ENCODE measurements at places on chromosomes 7 and 10. TPM values are rescaled to one million over a fixed set of nuclear protein-coding genes. Genes with fewer than 3 reads are reported as not detected.

DNA sequence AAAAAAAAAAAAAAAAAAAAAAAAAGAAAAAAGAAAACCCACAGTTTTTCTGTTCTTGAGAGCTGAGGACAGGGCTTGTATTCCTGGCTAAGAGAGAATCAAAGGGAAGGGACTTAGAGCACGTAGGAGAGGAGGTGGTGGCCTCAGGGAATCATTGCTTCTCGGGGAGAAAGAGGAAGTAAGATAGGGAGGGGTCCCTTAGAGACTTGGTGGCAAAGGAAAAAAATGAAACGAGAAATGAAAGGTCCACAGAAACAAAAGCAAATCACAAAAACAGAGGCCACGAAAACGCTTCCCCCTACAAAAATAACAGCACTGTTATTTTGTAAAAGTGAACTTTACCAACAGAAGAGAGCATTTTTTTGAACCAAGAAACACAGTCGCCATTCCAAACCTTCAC, 323.1 kb upstream of the GALNT17 start:
- no peak for DNase-seq

TEX36 gene
- total RNA-seq = 0.41 TPM

FMC1 gene
- 15.1 TPM for total RNA-seq

DNA sequence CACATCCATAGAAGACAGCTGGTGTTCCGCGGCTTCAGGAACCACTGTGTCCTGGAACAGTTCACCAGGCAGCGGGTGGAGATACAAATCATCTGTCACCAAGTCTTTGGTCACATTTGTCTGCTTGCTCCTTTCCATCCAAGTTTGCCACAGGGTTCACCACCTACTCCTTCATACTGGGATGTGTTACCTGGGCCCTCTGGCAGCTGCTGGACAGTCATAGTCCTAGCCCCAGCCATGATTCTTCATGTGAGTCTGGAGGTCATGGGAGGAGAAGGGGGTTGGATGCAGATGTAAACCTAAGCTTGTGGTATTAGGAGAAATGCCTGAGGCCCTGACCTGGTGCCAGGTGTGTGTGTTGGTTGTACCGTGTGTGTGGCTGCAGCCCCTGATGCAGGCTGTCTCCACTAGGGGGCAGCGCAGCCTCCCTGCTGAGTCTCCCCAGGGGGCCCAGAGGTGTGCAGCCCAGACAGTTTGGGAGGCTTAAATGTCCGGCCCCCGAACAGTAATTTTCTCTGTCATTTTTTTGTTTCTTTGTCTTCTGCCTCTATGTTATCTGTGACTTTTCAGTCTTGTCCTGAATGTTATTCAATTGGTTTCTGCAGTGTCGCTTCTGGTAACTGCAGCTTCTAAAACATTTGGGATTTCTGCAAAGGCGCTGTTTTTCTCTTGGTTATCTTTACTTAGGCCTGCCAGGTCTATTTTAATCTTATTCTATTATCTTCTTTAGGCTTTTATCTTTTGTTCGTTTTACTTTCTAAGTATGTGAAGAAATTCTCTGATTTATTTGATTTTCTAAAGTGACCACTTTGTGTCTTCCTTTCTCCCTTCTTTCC, 14.8 kb downstream of the NPS start:
- no peak for DNase-seq

GRCh38 chr10:79985481-79986072, 36.7 kb upstream of the SFTPD start:
- no peak for DNase-seq

- DNase-seq = no peak
Observed at GRCh38 chr10:69243817-69244216, 23.7 kb downstream of the HKDC1 start.

FAM204A gene
- total RNA-seq = 59.5 TPM

DNA sequence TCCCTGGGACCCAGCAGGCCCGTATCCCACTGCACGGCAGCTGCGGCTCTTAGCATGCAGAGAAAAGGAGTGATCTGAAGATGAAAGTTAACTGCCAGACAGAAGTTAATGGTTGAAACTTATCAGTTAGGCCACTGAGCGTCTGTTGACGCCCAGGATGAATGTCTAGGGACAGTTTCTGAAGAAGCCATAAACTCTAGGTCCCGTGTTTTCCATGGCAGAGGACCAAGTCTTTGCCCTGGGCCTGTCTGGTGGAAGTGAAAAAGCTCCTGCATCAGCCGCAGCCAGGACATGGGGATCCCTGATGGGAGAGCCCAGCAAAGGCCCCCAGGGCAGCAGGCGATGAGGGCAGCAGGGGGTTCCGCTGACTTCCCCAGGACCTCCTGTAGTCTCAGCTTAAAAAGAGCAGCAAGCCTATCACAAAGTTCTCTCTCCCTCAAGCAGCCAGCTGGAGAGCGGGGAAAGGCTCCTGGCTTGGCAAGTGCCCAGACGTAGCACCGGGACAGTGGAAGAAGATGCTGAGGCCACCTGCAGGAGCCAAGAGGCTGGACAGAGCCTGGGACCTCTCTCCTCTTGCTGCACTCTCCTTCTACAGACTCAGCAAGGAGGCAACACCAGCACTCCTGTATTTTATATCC, 79.6 kb downstream of the TNS3 start:
- DNase-seq = no peak

SAMD8 gene
- 73.4 TPM for total RNA-seq

CYP2C18 gene
- under 0.01 TPM for total RNA-seq

PON1 gene
- not detected for total RNA-seq

FOXP2 gene
- 20.0 TPM for total RNA-seq

DNA sequence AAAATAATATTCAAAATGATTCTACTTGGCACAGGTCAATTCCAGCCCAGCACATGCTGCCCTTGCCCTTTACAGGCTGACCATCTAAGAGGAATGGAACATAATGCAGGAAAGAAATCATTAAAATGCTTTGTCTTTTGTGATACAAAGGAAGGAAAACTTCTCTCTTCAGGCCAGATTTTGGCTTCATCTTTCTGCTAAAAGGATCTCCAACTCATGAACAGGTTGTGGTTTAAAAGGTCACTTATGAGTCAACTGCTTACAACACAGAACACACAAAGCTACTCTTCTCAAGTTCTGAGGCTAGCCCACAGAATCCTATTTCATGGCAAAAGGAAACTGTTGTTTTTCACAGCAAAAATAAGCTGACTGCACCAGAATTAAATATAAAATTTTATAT, 197.1 kb downstream of the DOCK4 start:
- DNase-seq = no peak

DNA sequence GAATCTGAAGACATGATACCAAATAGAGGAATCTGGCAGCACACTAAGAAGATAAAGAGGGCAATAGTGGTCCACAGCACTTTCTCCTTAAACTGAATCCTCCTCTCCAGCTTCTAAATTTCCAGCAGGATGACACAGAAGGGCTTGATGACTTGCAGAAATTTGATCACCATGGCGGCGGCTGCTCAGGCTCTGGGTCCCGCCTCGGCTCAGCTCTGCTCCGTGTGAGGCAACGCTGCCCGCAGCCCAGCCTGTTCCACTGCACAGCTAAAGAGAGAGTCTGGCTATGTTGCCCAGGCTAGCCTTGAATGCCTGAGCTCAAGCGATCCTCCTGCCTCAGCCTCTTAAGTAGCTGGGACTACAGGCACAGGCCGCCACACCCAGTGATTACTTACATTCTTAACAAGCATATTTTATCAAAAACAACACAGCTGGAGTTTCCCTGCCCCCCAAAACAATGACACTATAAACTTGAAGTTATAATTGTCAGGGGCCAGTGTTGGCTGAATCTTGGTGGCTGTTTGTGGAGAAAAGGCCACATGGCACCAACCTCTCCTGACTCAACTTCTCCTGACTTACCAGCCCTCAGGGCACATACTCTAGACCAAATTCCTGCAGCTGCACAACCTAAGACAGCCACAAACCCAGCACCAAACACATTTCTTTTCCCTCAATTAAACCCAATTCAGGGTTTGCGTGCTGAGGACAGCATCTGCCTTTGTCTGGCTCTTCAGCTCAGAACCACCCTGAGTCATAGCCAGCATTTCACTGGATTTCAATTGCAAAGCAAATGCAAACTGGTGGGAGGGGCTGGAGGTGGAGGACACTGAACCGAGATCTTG, 11.6 kb upstream of the TNPO3 start:
- DNase-seq = no peak

GRCh38 chr7:97075928-97076327, 41.6 kb upstream of the SDHAF3 start:
- no peak for DNase-seq

DNA sequence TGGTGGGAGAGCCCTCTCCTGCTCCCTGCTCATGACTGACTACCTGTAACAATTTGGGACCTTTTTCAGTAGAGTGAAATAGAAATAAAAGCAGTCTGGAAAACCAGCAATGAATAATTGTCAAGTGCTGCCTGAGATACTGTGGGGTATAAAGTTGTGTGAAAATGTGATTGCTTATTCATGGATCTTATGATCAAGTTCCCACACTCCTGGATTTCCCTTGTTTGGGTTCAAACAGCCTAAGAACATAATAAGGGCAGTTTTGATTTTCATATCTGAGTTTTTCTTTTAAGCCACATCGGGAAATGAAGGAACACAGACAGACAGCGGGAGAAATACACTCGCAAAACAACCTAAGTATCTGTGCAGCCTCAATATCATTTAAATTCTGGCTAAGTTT, 52.9 kb downstream of the CALD1 start:
- no peak for DNase-seq

MMD2 gene
- 2.4 TPM for total RNA-seq

Data from frontal cortex (tissue), 4 donors.